ENCODE measurements at places on chromosomes 1 and 21. TPM values are rescaled to one million over a fixed set of nuclear protein-coding genes. Genes with fewer than 3 reads are reported as not detected.
A peak's percentile ranks its signal among the peaks of the same experiment; 100 is the strongest.

DNA sequence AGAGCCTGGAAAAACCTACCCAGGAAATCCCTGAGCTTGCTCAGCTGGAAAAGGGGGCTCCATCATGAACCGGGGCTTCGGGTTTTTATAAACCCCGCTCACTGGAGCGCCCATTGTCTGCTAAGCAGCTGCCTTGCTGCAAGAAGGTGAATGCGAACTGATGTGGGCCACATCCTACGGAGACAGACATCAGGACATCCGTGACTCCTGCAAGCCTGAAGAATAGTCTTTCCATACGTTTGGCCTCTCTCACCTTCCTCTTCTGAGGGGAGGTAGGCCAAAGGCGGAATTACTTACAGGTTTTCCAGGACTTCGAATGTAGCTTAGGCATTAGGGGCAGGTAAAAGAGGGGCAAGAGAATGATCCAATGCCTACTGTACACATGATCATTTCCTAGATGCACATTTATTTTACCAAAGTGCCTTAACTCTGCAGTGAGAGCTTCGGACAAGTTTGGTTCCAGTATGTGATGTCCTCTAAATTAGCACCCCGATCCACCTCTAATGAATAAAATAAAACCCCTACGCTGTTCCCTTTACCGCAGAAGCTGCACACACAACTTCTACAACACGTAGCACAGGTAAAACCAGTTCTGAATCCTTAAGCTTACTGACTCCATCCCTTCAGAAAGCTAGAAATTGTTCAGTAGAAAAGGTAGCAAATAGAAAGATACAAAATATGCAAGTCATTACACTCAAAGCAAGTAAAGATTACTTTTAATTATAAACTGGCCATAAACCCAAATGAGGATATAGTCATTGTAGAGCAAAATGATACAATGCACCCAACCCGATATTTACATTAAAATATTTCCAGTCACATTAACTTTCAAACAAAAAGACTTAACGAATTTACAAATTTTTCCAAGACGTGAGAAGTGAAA, 866 bp upstream of the SORT1 start:
- DNase-seq, result no peak

DNA sequence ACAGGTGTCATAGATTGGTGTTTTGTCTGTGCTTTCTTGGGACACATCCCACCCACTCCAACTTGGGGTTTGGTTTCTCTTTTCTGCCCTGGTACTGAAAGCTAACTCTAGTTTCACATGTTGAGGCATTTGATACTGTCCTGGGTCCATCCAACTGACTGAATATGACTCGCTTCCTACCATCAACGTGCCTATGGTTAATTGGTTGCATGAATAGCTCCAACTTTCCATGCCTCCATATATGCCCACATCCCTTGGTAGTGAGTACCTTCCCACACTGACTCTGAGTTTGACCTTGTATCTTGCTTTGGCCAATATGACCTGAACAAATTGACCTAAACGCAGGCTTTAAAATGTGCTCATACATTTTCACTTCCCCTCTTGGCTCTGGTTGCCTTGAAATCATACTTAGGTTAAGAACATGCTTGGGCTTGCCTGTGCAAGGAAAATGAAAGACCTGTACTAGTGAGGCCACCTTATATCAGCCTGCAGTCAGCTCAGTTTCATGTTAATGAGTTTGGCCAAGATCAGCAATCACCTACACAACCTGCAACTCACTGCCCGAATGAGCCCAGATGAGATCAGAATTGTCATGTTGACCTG, 81.0 kb upstream of the KCNK2 start:
- DNase-seq, result no peak

GRCh38 chr1:222457513-222457912, 90.4 kb downstream of the HHIPL2 start:
- DNase-seq, result no peak

GRCh38 chr21:44903050-44903685, 17.5 kb downstream of the ITGB2 start:
- DNase-seq, result no peak

GRCh38 chr1:161478985-161479384, 26.3 kb upstream of the FCGR2A start:
- DNase-seq, result no peak

DNA sequence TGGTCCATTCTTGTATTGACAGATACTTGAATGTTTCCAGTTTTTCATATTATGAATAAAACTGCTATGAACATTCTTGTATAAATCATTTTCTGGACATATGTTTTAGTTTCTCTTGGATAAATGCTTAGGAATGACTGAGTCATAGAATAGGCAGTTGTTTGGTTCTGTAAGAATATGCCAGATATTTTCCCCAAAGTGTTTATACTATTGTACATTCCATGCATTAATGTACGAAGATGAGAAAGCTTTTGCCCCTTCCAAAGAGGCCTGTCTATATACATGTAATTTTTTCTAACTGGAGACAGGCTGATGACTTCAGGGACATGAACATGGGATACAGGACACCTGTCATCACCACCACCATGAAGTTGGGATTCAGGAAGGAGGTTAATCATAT, 11.3 kb downstream of the NBPF3 start:
- no peak for DNase-seq

DNA sequence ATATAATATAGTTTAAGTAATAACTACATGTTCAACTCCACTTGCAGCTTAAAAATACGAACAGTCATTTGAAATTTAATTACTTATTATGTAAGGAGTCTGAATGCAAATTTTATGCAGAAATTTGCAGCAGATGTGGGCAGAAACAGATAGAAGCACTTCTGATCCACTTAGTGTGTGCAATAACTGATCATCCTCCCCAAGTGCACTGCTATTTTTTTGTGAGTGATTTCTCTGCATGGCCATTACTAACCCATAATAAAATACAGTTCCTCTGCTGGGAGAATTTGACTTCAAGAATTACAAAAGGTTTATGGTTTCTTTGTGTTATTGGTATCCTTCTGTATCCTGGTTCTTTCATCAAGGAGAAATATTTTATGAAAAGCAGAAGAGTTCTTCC, 611.5 kb upstream of the RGS18 start:
- DNase-seq, result no peak

DNA sequence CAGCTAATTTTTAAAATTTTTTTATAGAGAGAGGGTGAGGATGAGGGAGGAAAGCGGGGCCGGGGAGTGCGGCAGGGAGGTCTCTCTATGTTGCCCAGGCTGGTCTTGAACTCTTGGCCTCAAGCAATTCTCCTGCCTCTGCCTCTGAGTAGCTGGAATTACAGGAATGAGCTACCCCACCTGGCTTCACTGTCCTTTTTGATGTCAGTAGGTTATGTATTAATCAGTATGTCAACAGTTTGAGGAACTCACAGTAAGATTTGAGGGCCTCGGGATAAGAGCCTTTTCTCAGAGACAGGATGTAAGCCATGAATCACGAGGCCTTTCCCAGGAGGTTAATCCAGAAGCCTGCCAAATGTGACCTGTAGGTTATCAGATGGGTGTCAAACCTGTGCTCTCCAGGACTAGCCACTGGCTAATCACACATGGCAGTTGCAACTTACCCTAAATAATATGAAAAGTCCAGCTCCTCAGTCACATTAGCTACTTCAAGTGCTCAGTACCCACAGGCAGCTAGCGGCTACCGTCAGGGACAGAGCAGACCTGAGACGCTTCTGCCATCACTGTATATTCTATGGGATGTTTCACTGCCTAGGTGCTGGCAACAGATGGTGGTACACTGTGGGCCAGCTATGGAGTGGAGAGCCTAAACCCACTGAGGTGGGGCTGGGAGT, 33.1 kb downstream of the TRIM67 start:
- DNase-seq, result no peak

DNA sequence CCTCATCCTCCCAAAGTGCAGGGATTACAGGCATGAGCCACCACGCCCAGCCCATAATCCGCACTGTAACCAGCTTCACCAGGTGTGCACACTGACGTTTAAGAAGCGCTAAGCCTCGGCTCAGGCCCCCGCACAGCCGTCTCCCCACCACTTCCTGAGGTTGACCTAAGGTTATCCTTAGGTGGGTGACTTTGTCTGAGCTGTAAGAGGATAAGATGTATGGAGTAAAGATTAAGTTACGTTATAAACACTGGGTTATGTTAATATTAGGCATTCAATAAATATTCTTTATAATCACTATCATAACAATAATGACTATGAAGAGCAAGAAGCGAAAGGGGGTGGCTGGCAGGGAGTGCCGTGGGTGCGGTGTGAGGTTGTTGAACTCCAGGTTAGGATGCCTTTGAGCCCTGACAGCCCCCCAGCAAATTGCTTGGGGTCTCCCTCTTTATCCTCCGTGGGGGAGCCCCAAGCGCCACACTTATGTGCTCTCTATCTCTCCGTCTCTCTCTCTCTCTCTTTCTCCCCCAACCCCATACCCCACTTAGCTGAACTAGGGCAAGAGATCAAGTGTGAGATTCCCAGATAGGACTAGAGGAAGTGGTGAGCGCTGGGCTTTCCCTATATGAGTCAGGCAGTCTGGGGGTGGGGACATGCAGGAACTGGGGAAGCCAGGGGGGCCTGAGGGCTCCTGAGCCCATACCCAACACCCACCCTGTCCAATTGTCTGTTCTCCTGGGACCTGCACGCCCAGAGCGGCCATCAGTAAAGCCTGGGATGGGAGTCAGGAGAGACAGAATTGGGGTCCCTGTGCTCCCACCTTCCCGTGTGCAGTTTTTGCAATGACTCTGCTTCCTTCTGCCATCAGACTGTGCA, 7.6 kb downstream of the EFHD2 start:
- DNase-seq, result peak; percentile 64

GRCh38 chr1:220884109-220884980, 5.1 kb downstream of the HLX start:
- no peak for DNase-seq

DNA sequence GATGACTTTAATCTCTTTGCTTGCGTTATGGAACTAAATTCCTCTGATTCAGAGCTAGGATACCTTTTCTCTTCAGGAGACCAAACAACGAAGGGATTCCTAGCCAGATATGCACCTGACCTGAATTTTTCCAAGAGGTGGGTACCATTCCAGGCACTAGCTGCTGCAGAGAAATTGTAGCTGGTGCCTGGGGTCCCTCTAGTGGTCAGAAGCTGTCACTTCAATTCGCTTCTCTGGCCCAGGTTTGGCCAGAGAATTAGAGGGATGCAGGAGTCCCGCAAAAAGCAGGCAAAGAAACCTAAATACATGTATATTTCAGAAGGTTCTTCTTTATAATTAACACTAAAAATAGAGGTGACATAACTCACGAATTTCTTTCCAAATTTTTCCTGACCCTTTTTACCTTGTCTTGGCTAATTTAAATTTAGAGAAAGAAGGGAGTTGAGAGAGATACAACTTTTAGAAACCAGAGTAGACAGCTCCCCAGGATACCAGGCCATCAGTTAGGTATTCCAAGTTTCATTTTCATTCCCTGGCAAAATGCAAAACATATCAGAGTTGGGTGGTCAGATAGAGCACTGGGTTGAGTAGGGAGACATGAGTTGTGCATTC, 9.6 kb downstream of the ACKR1 start:
- DNase-seq, result no peak

DNA sequence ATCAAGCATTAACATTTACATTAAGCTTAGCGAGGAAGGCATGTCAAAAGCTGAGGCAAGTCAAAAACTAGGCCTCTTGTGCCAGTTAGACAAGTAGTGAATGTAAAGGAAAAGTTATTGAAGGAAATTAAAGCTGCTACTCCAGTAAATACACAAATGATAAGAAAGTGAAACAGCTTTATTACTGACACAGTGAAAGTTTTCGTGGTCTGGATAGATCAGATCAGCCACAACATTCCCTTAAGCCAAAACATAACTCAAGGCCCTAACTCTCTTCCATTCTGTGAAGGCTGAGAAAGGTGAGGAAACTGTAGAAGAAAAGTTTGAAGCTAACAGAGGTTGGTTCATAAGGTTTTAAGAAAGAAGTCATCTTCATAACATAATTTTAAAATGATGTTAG, 131.9 kb downstream of the VAV3 start:
- no peak for DNase-seq

DNA sequence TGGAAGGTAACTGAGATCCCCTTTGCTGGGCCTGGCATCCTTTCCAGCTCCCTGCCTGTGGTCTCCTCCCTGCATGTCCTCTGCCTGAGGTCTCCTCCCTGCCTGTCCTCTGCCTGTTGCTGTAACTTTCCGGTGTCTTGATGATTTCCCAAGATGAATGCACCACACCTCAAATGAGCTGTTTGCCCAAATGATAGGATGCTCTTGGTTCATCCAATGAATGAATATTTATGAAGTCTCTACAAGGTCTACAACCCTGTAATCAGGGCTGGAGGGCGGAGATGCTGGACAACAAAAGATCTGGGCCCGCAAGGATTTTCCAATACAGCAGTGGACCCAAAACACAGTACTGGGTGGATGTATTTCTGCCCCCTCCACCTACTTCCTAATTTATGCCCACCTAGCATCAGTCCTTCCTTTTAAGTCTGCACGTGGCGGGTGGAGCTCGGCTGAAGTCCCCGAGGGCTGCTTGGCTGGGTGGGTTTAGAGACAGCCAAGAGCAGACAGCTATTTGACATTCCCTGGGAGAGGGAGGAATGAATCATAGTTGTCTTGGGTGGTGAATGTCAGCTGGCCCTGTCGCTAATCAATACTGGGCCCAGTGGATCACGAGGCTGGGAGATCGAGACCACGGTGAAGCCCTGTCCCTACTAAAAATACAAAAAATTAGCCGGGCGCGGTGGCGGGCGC, 60.3 kb upstream of the GRHL3 start:
- no peak for DNase-seq

- no peak for DNase-seq
Observed at GRCh38 chr1:50175719-50176639, 67.3 kb downstream of the ELAVL4 start.

GRCh38 chr1:20185834-20186782, at the start of the genes PLA2G2C and UBXN10:
Gene PLA2G2C, minus strand, starts transcription at chr1:20186518. Its CDS starts 9,155 bp downstream, at chr1:20177363.
Gene UBXN10, plus strand, starts transcription at chr1:20186096. Its CDS starts 4,466 bp downstream, at chr1:20190562.
- DNase-seq, result peak; percentile 44

GRCh38 chr21:17789069-17789468, 30.1 kb downstream of the C21orf91 start:
- DNase-seq, result no peak

DNA sequence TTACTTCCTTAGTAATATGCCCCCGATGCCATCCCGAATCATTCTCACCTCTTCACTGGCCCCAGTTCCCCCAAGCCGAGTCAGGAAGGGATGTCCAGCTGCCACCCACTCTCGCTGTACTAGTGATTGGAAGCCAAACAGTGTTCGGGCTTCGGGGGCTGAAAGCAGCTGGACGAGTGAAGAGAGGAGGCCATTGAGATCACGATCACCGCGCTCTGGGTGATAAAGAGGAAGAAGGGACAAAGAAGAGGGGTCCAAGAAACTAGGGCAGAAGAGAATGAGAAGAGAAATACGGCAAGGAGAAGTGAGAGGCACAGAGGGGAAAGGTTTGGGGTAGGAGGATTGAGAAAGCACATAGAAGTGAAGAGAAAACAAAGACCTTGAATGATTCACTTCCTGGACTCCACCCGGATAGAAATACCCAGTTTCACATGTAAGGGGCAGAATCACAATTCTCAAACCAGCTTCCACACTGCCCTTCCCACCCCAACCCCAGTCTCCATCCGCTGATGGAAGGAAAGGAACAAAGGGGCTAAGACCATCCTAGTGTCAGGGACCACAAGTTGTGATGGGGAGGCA, 3.7 kb upstream of the SF3B4 start:
- no peak for DNase-seq

GRCh38 chr1:245842106-245842505, 665.0 kb downstream of the SMYD3 start:
- DNase-seq, result no peak

Gene DDAH1
- total RNA-seq, result not detected

Gene NVL
- total RNA-seq, result 38.9 TPM

Gene C1orf116
- total RNA-seq, result not detected

Gene AQP10
- total RNA-seq, result not detected

Gene USH2A
- total RNA-seq, result not detected

Gene FTCD
- total RNA-seq, result 1.3 TPM

Gene S100A2
- not detected for total RNA-seq

Gene TRIM62
- 20.0 TPM for total RNA-seq

Gene ANGPTL3
- total RNA-seq, result not detected

Gene RIIAD1
- total RNA-seq, result not detected

Gene OR10J1
- total RNA-seq, result not detected

Gene FBXO44
- 56.7 TPM for total RNA-seq

Gene ANKRD34A
- total RNA-seq, result 1.8 TPM
